ENCODE measurements at places on chromosomes 5 and 9. TPM values are rescaled to one million over a fixed set of nuclear protein-coding genes. Genes with fewer than 3 reads are reported as not detected.

Gene SOHLH1
- total RNA-seq = not detected

Gene RGS7BP
- total RNA-seq = under 0.01 TPM

Gene PTGES
- 70.9 TPM for total RNA-seq

Gene CYLC2
- not detected for total RNA-seq

Gene PCDHGA2
- 2.7 TPM for total RNA-seq

Gene ORM2
- not detected for total RNA-seq

Gene PCDHGC5
- total RNA-seq = 5.3 TPM

Gene GLRA1
- not detected for total RNA-seq

Gene SLC6A3
- not detected for total RNA-seq

Gene PCDHGA10
- total RNA-seq = 24.8 TPM

Gene GZMA
- total RNA-seq = not detected

Gene LCN1
- total RNA-seq = not detected

Gene SEMA5A
- 42.3 TPM for total RNA-seq

Gene CEP120
- 29.8 TPM for total RNA-seq

Gene OR1N1
- total RNA-seq = not detected

Gene PIP5K1B
- not detected for total RNA-seq

Gene SUSD1
- total RNA-seq = 13.3 TPM

Gene OLFM1
- total RNA-seq = under 0.01 TPM

Gene LRRC19
- under 0.01 TPM for total RNA-seq

Gene CDHR2
- not detected for total RNA-seq
